GM23248 (cell line): ENCODE measurements at places on chromosomes 4 and X.
A peak's percentile ranks its signal among the peaks of the same experiment; 100 is the strongest.

DNA sequence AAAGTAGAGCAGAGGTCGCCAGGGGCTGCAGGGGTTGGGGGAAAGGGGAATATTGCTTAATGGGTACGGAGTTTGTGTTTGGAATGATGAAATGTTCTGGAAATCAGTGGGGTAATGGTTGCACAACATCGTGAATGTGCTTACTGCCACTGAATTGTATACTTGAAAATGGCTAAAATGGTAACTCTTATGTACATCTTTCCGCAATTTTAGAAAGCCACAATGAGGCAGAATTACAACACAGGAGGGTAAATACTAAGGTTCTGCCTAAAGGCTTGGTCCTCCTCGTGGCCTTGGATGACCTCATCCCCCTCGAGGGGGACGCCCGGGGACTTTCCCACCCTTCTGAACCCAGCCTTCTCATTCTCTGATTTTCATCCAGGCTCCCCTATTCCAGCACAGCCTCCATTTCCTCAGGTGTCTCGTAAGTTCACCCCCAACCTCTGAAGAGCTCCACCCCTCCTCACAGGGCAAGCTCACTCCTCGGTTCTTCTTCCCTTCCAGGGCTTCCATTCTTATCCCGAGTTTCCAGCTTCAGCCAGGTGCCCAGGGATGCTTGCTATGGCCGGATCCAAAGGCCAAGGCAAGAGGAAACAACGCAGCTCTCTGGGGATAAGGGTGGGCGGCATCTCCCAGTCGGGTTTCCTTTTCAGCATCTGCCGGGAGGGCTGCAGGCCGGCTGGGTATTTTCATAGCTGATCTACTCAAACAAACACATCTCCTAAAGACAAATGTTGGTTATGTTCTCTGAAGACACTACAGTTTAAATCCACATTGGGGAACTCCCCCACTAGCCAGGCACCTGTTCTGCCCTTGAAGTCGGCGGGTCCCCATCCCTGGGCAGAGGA, 71.3 kb upstream of the ACSL1 start:
- DNase-seq: no peak

DNA sequence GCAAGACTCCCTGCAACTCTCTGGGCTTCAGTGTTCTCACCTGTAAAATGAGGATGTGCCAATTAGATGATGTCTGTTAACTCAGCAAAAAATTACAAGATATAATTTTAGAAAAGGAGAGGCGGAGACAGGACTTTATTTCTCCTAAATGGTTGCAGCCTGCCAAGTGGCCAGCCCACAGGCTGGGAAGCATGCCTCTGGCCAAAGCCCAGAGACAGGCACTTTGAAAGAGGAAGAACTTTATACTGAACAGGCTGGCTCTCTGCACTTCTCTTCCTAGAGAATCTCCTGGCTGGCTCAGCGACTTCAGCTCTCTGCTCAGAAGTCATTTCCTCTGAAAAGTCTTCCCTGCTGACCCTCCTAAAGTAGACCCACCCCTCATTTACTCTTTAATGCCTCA, 3.7 kb downstream of the PRDM5 start:
- DNase-seq: peak; percentile 65

- DNase-seq: no peak
Observed at GRCh38 chrX:110215411-110215810, 102.5 kb downstream of the AMMECR1 start.

- DNase-seq: no peak
Observed at GRCh38 chr4:56324011-56324610, 63.2 kb downstream of the AASDH start.

DNA sequence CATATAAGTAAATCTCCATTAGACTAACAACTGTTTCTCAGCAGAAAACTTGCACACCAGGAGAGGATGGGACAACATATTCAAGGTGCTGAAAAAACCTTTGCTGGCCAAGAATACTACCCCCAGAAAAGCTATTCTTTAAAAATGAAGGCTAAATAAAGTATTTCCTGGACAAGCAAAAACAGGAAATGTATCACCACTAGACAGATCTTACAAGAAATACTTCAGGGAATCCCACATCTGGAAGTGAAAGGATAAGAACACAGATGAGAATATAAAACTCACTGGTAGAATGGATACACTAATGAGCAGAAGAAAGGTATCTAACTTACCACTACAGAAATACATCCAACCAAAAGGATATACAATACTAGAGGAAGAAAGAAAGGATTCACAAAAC, 27.0 kb upstream of the ADH1C start:
- no peak for DNase-seq

GRCh38 chr4:11455201-11455835, 26.6 kb upstream of the HS3ST1 start:
- DNase-seq: no peak

DNA sequence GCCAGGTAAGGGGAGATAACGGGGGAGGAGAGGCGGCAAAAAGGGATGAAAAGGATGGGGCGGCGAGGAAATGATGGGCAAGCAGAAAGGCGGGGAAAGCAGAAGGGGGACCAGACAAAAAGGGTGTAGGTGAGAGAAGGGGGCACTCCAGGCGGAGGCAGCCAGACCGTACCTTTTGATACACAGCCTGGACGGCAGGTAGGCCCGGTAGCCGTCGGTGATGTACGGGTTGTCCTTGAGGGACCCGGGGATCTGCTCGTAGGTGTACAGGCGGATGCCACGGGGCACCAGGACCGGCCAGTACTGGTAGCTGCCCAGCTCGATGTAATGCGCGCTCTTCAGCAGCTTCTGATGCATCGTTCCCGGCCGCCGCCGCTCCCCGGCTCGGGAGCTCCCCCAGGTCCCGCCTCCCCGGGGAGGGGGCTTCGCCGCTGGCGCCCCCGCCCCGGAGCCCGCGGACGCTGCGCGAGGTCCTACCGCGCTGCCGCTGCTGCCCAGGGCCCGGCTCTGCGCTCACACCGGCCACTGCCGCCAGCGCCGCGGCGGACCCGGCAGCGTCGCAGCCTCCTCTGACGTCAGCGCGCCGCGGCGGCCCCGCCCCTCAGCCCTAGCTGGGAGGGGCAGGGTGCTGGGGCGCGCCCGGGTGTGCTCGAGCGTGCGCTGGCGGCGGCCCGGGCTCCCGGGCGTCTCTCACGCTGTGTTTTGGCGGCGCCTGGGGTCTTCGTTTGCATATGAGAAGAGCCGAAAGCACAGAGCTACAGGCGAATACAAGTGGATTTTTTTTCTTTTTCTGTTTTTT, at the start of gene PAQR3:
TSS of gene PAQR3 (minus strand) at position 571 of the 799 bp plus-strand sequence. CDS start at position 357, 214 bp downstream.
- peak; percentile 94 for DNase-seq

DNA sequence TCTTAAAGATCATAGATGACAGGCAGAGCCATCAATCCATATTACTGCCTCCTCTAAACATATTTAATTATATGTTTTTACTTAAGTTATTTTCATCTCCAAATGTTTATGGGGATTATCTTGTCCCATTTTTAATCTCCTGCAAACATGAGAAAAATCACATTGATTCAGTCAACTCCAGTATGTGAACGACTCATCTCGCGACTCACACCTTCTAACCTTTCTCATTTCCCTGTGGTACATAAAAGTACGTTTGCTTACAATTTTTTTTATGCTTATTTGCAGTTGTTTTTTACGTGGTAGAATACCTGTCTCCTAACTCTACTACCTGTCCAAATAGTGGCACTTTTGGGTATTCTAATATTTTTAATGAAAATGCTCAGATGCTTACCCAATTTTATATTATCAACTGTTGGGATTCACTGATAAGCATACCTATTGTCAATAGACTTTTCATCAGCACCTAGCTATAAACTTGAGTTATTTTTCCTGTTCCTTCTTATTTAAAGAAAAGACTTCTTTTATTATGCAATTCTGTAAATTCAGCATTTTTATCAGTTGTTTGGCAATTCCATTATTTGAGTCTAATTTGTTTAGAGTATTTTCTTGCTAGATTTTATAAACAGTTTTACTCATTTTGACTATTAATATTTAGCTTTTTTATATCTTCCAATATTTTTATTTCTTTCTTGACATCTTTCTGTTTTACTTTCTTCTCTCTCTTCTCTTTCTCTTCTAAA, 276.6 kb downstream of the ANK2 start:
- DNase-seq: peak; percentile 49

DNA sequence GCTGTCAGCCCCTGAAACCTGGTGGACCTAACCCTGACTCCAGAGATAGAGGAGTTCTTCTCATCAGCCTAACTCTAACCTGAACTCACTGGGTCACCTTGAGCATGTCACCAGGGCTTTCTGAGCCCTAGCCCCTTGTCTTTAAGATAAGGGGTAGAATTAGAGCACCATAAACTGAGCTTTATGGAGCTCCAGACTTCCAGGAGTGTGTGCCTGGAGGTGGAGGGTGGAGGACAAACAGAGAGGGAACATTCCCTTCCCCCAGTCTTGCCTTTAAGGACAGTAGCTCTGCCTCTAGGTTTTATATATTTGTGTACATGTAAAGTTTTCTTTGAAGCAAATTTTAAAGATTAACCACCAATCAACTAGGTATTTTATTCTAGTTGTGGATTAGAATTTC, 83.9 kb upstream of the PACRGL start:
- DNase-seq: no peak

DNA sequence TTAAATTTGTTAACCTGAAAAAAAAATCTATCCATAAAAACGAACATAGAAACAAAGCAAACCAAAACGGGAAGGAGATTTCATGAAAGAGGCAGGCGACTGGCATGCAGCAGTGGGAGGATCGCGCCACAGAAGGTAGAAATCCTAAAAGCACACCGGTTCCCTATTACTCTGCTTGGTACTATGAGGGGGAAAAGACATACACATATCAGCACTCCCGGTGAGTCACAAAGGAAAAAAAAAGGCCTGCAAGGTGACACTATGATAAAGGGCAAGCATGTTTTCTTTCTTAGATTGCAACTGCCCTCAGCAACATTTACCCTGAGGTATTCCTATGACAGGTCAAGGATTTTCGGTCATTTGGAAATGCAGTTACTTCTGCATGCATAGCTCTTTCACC, 60.6 kb upstream of the NAP1L5 start:
- no peak for DNase-seq

- DNase-seq: peak; percentile 1
Observed at GRCh38 chr4:156252358-156252921, 298.8 kb upstream of the CTSO start.

DNA sequence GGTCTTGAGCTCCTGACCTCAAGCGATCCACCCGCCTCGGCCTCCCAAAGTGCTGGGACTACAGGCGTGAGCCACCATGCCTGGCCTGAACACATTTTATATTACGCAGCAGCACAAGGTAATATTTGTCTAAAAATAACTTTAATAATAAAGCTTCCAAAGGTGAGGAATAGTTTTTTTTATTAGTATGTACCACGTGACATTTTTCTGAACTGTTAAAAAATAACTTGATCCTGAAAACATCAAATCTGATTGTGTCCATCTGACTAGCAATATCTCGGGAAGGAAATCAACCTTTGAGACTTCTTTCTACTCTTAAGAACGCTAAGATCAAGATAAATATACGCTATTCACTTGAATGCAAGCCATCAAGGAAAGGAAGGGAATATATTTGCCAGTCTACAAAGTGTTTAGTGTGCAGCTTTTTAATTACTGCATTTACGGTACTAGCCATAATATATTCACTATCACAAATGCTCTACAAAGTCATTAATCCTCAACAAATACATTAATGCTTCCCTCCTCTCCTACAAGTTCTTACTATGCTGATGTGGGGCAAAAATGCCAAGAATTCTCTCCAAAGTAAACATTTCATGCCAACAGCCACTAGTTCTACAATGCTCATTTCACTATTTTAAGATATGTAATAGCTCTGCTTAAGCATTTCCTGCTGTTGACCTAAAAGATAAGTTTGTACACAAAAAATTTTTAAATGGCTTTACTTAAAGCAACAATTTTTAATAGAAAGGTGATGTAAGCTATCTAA, 143.6 kb downstream of the APBB2 start:
- peak; percentile 14 for DNase-seq

DNA sequence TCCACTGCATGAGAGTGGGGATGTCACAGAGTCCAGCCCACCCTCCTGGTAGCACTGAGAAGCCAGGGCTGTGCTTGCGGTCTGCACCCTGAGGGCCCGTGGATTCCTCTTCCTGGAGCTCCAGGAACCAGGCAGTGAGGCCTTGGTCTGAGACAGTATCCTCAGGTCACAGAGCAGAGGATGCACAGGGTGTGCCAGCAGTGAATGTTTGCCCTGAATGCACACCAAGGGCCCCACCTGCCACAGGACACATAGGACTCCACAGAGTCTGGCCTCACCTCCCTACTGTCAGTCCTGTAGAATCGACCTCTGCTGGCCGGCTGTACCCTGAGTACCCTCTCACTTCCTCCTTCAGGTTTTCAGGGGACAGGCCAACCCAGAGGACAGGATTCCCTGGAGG, 2.7 kb downstream of the MAGEA1 start:
- no peak for DNase-seq

GRCh38 chrX:44536198-44536597, 6.5 kb downstream of the FUNDC1 start:
- DNase-seq: no peak

GRCh38 chr4:129218360-129218759, 122.4 kb downstream of the C4orf33 start:
- DNase-seq: peak; percentile 14
